ENCODE measurements at places on chromosomes 5 and 9. TPM values are rescaled to one million over a fixed set of nuclear protein-coding genes. Genes with fewer than 3 reads are reported as not detected.

- H3K27ac ChIP-seq: no peak overlapping the region
- no peaks in the 10 kb centered on the region for H3K4me1 ChIP-seq
- H3K27me3 ChIP-seq: no peaks in the 10 kb centered on the region
- H3K4me3 ChIP-seq: no peak overlapping the region
- DNase-seq: no peak
Measured at GRCh38 chr5:17037751-17038150, 101.7 kb upstream of the MYO10 start.

DNA sequence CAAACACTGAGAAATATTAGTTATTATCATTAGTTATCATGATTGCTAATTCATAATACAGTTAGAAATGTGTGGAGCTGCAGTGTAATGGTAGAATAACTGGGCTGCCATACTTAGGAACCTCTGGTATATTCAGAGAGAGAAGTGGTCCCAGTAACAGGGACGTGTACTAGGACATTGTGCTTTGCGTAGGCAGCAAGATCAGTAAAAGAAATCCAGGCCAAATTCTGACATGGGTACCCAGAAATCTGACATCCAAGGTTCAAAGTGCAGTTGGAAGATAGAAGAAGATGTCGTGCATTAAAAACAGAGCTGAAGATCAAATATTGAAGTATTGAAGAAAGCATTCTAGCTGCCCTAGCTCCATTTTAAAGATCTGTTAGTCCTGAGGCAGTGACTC is 1160.7 kb upstream of the DMAC1 start:
- DNase-seq: no peak
- no peaks in the 10 kb centered on the region for H3K27me3 ChIP-seq
- no peaks in the 10 kb centered on the region for H3K36me3 ChIP-seq
- H3K4me1 ChIP-seq: no peaks in the 10 kb centered on the region
- no peak overlapping the region for H3K4me3 ChIP-seq

DNA sequence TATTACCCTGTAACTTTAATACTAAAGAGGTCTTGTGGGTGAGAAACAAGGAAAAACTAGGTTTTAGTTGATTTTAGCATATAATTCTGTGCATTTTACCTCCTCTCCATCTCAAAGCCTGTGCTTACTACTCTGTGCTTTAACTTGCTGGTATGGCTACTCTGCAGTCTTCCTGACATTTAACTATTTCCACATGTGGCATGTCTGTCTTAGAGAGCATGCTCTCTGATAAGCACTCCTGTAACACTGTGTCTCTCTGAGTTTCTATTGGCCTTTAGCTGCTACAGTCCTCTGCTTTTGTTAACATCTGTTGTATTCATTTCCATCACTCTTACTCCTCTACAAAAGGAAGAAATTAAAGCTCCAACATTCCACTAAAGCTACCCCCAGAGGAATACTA is 418.3 kb downstream of the RAB3C start:
- no peak overlapping the region for H3K4me3 ChIP-seq
- peaks cover 63% of the 10 kb centered on the region for H3K4me1 ChIP-seq
- H3K36me3 ChIP-seq: peaks cover 20% of the 10 kb centered on the region

The APBA1 gene
- total RNA-seq: 0.16 TPM

The SV2C gene
- total RNA-seq: not detected
